ENCODE measurements at places on chromosomes 7 and 10.

DNA sequence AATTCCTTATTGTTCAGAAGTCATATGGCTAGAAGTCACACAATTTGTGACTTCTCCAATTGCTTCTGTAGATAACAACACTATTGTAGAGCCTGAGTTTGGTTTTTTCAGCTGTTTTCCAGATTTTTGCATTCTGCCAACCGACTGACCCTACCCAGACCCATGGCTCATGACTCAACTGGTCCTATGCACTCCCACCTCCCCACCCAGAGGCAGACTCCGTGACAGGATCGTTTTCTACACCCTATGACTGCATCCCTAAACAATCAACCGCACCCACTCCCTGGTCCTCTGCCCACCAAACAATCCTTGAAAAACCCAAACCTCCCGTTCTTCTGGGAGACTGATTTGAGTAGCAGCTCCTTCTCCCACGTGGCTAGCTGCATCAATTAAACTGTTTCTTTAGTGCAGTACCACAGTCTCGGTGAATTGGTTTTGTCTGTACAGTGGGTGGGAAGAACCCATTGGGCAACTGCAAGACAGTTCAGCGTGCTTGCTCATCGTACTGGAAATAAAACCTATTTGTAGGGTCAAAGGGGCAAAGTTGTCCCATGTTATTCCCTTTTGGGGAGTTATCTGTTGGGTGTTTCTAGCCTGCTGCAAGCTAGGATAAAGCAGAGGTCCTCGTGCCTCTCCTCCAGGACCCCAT is 150.3 kb upstream of the FAM20C start:
- no peak for DNase-seq

DNA sequence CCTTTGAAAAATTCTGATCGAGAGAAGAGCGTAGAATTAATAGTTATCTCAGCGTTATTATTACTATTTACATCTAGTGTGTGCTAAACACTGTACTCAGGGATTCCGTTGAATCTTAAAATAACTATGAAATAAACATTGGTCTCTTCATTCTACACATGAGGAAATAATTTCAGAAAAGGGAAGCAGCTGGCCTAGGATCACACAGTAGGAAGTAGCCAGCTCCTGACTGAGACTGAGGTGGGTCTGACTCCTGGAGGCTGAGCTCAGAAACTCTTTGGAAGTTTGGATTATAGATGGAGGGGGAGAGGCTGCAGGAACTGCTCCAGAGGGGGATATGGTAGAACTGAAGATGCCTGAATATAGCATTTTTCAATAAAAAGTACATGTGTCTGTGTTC is 183.9 kb upstream of the WDR11 start:
- no peak for DNase-seq

- peak; percentile 69 for DNase-seq
Observed at GRCh38 chr7:137839903-137840779, 6.6 kb downstream of the DGKI start.

- peak; percentile 24 for DNase-seq
Observed at GRCh38 chr10:86592413-86592812, 61.9 kb upstream of the OPN4 start.

- DNase-seq, result no peak
Observed at GRCh38 chr7:151197932-151198331, 10.9 kb upstream of the ASB10 start.

- no peak for DNase-seq
Observed at GRCh38 chr10:62852961-62853702, 37.0 kb upstream of the EGR2 start.

DNA sequence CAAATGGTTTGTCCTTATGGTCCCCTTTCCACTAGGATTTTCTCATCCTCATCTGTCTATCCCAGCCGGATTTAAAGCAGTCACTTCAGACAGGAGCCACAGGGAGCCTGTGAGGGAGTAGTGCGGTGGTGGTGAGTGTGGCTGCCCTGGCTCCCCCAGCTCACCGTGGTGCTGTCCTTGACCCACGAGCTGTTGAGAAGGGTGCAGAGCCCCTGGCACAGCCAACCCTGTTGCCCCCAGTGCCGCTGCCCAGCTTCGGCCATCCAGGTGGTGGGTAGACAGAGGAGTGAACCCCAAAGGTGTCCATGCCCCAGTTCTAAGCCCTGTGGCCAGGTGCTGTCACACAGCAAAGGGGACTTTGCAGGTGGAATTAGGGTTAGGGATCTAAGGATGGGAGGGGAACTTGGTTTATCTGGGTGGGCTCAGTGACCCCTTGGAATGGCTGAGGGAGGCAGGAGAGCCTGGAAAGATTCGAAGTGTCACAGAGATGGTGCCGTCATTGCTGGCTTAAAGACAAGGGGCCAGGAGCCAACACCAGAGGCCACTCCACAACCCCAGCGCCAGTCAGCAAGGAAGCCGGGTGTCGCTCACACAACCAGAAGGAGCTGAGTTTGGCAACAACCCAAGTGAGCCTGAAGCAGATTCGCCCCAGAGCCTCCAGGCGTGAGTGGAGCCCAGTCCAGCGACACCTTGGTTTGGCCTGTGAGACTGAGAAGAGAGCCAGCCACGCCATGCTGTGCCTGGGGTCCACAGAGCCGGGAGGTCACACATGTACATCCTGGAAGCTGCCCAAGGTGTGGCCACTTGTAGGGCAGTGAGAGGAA is 142.4 kb downstream of the ADCY1 start:
- no peak for DNase-seq

GRCh38 chr7:82699773-82700186 is 256.2 kb upstream of the CACNA2D1 start:
- DNase-seq, result peak; percentile 30

- peak; percentile 62 for DNase-seq
Observed at GRCh38 chr10:93074147-93074596, 479 bp downstream of the CYP26A1 start.

DNA sequence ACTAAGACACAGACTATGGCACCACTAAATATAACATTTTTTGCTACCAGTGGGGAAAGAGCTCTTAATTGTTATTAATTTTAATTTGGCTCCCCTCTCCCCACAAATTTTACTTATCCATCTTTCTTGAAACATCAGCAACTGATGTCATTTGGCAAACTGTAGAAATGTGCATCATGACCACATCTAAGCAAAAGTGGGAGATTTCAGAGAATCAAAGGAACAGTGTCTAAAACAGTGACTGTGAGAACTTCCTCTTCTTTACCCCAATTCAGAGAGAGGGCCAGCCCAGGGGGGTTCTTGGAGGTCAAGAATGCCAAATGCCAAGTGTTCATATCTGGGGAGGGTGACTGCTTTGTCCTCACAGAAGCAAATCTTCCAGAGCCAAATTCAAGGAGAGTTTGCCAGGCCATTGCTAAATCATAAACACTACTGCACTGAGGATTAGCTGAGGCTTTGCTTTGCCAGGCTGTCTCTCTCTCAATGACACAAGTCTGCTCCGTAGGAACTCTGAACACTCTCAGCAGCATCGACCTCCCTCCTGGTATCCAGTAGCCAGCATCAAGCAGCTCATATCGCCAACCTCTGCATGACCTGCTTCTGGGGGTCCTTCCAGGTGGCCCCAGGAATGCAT is 65.6 kb downstream of the ITIH5 start:
- no peak for DNase-seq

- no peak for DNase-seq
Observed at GRCh38 chr10:124168991-124169802, 75.8 kb upstream of the CHST15 start.

DNA sequence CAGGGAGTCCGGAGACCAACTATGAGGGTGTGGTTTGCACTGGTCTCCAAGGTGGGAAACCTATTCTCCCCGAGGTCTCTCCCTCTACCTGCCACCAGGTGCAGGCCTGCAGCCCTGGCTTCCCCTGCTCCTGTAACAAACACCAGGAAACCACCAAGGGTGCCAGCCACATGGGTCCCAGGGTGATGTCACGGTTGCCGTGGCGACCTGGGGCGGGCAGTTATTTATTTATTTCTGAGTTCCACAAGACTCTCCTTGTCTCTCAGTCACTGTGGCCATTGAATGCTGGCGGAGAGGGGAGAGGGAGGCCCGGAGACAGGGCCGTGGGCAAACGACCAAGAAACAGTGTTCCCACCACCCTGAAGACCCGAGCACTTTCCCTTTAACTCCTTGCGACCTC is 27.0 kb downstream of the MMD2 start:
- peak; percentile 91 for DNase-seq

GRCh38 chr10:3741688-3742461 is 43.1 kb downstream of the KLF6 start:
- DNase-seq, result no peak

- peak; percentile 71 for DNase-seq
Observed at GRCh38 chr10:21135023-21135931, 238.2 kb upstream of the NEBL start.

DNA sequence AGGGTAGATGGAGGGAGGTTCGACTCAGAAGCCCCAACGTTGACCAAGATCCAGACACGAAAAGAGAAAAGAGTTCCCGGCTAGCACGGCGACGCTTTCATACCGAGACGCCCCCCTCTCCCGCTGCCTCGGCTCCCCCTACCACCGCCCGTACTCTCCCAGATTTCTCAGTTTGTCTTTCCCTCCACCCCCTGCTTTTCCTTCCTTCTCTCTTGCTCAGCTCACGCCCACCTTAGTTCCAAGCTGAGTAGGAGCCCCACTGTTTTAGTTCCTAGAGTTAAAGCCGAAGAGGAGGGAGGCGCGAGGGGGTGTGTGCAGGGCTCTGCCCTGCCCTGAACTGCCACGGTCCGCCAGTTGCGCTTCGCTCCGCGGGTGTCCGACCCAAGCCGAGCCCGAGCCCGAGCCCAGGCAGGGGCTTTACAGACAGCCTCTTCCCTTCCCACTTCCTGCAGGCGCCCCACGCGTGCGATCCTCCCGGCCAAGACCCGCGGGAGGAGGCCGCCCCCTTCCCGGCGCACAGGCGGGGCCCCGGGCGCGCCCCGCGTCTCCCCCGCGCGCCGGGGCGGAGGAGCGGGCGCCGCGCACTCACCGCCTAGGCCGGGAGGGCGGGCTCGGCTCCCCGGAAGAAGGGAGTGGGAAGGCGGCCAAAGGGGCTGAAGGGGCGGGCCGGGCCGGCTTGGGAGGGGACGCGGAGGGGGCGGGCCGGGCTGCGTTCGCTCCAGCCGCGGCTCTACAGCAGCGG is at the start of gene EPHB6:
Gene EPHB6 (plus strand): TSS at position 705 of the 742 bp plus-strand sequence. CDS start 8,152 bp downstream, outside the sequence.
- DNase-seq, result peak; percentile 82

Data from NCI-H69 (cell line).